ENCODE measurements at places on chromosomes 6 and 20.
A peak's percentile ranks its signal among the peaks of the same experiment; 100 is the strongest.

GRCh38 chr6:34901930-34902329 is 12.9 kb downstream of the ANKS1A start:
- no peak for DNase-seq

DNA sequence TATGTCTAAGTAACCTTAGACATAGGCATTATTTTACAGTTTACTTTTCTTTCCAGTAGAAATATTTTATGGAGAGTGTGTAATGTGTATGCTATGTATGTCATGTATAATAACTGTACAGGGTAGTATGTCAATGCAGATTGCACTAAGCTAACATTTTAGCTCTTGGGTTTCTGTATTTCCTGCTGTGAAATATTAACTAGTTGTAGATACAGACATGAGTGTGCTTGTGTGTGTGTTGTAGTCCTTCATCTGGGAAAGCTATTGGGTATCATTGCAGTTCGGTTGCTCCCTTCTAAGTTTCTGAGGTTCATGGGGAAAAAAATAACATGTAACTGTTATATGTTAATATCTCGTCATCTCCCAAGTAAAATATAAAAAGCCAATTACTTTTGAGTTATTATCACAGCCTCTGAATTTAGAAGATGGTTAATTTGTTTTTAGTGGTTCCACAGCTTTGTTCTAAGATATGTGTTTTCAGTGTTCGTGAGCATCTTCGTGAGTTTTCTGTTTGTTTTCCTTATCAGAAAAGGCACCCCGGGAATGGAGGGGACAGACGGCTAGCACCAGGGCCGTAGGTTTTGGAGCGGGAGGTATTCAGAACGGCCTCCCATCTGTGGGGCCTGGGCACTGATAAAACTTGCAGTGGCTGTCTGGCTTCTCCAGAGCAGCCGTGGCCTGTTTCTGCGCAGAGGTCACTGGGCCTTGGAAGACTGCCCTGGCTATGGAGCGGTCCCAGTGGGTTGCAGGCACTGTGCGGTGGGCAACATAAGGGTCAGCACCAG is 215.0 kb downstream of the ARID1B start:
- no peak for DNase-seq

DNA sequence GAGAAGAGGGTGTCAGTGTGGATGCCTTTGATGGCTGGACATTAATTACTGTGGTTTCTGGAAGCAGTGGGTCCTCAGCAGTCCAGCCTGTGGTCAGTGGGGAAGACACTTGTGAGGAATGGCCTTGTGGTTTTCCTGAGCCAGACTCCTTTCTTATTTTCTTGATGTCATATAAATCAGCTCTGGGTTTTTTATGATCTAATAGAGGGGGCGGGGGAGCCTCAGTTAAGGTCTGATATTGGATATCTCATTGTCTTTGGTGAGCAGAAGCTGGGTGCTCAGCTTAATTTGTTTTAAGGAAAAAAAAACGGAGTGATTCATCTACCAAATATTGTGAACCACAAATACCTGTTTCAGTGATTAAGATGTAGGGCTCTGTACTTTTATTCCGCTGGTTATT is 62.1 kb downstream of the OTOR start:
- DNase-seq, result no peak

- no peak for DNase-seq
Observed at GRCh38 chr20:13234961-13235360, 13.9 kb downstream of the ISM1 start.

DNA sequence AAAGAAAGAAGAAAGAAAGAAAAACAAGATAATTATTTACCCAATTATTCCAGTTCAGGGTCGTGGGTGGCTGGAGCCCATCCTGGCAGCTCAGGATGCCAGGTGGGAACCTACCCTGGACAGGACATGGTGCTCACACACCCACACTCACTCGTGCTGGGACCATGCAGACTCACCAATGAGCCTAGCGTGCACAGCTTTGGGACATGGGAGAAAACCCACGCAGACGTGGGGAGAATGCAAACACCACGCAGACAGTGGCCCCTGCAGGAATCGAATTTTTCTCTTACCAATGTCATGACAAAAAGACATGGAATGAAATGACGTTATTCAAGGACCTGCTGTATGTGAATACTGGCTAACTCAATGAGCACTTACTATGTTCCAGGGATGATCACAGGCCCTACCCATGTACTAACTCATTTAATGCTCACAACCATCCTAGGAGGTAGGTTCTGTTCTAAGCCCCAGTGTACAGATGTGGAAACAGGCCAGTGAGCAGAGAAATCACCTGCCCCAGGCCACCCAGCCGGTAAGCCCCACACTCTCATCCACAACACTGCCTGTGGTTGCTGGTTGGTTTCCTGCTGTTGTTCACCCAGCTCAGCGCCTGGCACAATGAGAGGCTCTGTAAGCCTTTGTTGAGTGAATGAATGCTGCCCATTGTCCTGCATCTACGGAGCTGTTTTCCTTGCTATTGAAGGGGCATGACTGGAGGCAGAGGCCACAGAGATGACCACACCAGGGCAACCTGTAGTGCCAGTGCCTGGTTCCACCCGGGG is 6.8 kb upstream of the PI16 start:
- DNase-seq, result no peak

GRCh38 chr6:63714091-63714490 is 78.5 kb downstream of the PHF3 start:
- no peak for DNase-seq

DNA sequence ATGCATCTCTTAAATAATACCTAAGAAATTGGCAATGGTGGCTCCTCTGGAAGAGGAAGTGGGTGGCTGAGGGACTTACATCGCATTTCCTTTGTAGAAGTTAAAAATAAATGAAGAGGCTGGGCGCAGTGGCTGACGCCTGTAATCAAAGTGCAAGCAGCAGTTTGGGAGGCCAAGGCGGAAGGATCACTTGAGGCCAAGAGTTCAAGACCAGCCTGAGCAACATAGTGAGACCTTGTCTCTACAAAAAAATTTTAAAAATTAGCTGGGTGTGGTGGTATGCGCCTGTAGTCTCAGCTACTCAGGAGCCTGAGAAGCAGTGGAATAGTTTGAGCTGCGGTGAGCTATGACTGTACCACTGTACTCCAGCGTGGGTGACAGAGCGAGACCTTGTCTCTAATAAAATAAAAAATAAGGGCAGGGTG is 12.2 kb upstream of the NCOA3 start:
- no peak for DNase-seq

GRCh38 chr6:33426590-33427511 is 7.0 kb downstream of the SYNGAP1 start:
- DNase-seq, result no peak

- DNase-seq, result no peak
Observed at GRCh38 chr6:110618591-110619267, 142.3 kb upstream of the SLC22A16 start.

DNA sequence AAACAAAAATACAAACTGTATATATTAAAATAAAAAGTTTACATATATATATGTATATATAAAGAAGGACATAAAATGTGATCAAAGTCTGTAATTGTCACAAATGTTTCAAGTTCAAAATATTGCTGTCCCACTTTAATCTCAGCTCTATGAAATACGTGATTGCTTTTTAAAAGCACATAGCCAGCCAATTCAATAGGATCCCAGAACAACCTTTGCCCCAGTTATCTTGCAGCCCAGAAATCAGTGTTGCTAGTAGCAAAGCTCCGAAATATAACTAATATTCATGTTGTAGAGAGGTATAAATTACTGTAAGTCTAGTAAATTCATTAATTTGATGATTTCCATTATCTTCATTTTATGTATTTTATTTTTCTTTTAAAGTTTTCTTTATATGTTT is 114.6 kb downstream of the ELOVL4 start:
- no peak for DNase-seq

GRCh38 chr20:16711661-16712258 is 18.1 kb upstream of the SNRPB2 start:
- DNase-seq, result no peak

- DNase-seq, result no peak
Observed at GRCh38 chr6:19736066-19736465, 101.1 kb upstream of the ID4 start.

DNA sequence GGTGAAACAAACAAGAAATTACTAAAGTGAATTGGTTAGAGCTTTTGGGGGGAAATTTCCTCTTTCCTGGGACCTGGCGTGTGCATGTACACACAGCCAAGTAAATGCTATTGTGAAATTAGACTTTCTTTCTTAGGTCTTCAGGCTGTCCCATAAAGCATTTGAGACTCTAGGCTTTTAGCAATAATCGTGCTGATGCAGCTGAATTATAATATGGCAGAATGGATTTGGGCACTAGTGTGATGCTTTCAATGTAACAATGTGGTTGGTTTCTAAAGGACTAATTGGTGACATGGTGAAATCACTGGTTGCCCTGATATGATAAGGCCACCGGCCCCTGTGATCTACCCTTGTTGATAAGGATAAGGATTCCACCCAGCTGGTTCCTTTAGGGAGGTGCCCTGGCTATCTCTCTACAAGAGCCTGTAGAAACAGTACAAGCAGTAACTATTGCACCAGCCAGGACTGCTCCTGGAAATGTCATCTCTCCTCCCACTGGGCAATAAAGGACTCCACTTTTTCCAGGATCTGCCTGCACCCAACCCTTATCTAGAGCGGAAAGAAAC is 164.1 kb downstream of the TFAP2A start:
- no peak for DNase-seq

DNA sequence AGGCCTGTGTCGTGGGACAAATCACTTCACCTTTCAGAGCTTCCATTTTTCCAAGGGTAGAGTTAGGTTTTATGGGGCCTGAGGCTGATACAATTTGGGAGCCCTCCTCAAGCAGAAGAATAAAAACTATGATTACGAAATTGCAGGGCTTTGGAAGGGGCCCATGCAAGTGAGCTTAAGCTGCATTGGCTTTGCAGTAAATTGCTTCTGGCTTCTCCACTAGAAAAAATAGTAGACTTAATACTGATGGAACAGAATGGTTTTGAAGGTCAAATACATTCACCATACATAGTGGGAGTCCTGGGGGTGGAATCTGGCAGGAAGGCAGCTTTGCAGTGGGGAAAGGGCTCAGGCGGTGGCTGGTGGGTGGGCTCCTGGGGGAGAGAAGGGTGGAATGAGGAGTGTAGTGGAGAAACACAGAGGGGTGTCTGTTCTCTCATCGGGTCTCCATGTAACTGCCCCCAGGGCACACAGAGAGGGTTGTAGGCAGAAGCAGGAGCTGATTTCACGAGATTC is 55.9 kb upstream of the RNF24 start:
- DNase-seq, result no peak

DNA sequence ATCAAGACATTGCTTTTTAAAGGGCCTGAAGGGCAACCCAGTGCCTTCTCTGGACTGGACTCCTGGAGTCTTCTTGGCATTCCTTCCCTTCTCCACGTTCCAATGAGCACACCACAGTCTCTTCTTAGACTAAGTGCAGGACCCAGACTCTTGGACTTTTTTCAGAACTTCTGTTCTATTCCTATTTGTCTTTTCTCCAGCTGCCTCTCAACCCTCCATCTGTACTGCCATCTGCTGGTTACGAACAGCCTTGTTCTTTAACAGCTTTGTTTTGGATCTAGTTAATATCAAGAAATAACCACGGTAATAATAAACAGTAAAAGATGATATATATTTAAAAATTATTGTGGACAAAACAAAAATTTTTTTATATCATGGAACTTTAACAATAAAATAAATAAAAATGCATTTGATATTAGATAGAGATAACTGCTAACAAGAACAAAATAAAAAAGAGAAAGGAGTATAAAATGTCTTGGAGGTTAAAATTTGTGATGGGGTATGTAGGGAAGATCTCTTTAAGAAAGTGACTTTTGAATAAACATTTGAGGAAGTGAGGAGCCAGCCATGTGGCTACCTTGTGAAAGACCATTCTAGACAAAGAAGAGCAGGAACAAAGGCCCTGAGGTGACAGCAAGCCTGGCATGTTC is 105.1 kb upstream of the HCRTR2 start:
- DNase-seq, result peak; percentile 19

- DNase-seq, result no peak
Observed at GRCh38 chr6:81838724-81839426, 86.4 kb upstream of the TENT5A start.

GRCh38 chr6:44651604-44652003 is 264.1 kb downstream of the CDC5L start:
- no peak for DNase-seq

- DNase-seq, result no peak
Observed at GRCh38 chr6:114033606-114034005, 62.7 kb upstream of the HDAC2 start.

- DNase-seq, result no peak
Observed at GRCh38 chr6:117558818-117559217, 43.5 kb downstream of the GOPC start.

- DNase-seq, result no peak
Observed at GRCh38 chr6:144314003-144314485, 28.9 kb downstream of the UTRN start.

DNA sequence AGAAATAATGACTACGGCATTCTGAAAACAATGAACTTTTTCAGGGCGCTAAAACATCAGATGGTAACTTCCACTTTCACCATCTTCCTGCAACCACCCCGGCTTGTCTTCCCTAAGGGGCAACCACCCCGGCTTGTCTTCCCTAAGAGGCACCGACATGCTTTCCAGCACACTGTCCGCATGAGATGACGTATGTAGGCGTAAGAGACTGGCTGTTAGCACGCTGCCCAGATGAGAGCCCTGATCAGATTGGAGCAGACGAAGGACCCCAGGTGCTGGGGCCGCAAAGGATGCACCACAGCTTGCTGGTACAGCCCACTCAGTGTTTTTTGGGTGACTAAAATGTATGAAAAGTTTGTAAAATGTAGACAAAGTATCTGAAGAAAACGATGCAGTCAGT is 29.3 kb downstream of the ASCC3 start:
- no peak for DNase-seq

DNA sequence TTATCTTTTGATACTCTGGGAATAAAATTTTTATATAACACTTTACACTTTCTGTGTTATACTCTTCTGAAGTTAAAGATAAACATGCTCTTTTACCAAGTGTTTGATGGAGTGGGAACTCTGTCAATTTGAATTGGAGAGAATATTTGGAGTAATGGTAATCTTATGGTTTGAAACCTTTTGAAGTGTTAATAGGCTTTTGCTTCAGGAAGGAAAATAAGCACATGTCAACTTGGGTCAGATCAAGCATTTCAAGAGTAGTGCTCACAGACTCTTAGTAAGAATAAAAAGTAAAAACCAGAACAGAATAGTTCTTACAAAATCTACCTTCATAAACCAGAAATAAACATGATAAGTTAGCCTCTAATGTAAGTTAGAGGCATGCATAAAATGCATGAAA is 24.4 kb upstream of the IRAK1BP1 start:
- no peak for DNase-seq

DNA sequence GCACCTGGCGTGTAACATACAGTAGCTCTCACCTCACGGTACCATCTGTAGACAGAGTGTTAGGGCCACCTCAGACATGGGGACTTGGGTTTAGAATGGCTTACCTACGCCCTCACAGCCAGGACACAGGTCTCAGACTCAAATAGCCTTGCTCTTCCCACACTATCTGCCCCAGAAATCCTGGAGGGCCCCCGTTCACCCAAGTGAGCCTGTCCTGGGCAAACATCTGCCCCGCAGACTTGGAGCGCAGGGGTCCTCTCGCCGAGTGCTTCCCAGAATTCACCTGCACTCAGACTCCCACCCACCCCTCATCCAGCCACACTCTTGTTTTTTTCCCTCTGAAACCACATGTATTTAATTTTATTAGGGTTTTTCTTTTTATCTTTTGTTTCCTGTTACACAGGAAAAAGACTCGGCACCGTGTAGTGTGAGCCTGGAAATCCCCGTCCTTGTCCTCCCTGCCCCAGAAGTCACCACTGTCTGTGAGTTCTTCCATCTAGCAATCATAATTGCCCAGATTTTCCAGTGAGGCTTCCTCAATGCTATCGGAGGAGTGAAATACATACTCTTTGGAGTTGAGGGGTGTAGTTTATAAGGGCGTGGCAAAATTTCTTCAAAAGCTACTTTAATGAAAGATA is 17.1 kb upstream of the MAP1LC3A start:
- peak; percentile 1 for DNase-seq
